ENCODE measurements at places on chromosomes 16 and 17.
A peak's percentile ranks its signal among the peaks of the same experiment; 100 is the strongest.

- DNase-seq = no peak
These were observed 66.8 kb upstream of the GAS7 start for GRCh38 chr17:10265100-10265810.

DNA sequence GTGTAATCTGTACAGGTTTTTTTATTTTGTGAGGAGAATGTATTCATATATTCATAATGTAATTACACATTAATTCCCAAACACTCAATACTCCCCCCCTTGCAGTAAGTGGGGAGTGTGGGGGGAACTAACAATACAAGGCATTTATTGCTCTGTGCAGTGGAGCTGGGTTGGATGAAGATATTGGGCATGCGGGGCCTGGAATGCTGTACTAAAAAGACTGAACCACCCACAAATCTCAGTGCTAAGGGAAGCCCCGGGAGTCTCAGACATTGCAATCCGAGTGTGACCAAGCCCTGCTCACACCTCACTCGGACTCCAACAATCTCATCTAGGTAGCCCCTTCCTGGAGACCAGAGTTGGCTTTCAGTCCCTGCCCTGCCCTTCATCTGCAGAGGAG, 6.0 kb downstream of the PLLP start:
- no peak for DNase-seq

- no peak for DNase-seq
These were observed 30.6 kb downstream of the ZNF750 start for GRCh38 chr17:82808921-82809905.

DNA sequence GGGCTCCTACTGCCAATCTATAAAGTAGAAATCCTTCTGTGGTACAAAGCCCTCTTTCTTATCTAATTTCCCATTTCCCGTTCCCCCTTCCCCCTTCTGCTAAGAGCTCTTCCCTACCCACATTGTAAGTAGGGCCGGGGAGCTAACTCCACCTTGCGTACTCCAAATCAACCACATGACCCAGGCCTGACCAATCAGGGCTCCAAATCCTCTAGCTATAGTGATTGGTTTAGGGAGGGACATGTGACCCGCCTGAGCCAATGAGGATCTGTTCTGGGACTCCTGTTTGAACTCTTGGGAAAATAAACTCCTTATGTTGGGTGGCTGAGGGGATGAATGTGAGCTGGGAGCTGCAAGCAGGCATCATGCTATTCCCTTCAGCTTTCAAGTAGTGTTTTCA, 40.9 kb upstream of the MEOX1 start:
- DNase-seq = no peak

DNA sequence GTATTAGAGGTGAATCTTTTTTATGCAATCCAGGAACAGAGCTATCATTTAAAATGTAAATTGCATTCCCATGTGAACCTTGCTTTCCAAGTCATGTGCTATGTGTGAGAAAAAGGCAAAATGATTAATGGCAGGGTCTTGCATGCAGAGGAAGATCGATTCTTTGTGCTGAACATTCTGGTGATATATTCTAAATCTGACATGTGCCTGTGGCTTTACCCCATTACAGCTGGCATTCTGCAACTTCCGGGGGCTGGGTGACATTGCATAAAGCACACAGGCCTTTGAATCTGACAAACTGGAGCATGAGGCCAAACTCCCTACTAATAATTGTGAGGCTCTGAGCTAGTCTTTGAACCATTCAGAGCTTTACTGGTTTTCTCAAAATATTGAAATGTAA, 1449.7 kb downstream of the CDH8 start:
- no peak for DNase-seq

- DNase-seq = no peak
These were observed 1.4 kb upstream of the TSPOAP1 start for GRCh38 chr17:58329810-58330537.

GRCh38 chr16:12535535-12536411, 267.9 kb downstream of the CPPED1 start:
- peak; percentile 43 for DNase-seq

- no peak for DNase-seq
These were observed 21.8 kb downstream of the NAA60 start for GRCh38 chr16:3465301-3465700.

GRCh38 chr17:8021565-8022359, 17.1 kb upstream of the ALOX15B start:
- no peak for DNase-seq

DNA sequence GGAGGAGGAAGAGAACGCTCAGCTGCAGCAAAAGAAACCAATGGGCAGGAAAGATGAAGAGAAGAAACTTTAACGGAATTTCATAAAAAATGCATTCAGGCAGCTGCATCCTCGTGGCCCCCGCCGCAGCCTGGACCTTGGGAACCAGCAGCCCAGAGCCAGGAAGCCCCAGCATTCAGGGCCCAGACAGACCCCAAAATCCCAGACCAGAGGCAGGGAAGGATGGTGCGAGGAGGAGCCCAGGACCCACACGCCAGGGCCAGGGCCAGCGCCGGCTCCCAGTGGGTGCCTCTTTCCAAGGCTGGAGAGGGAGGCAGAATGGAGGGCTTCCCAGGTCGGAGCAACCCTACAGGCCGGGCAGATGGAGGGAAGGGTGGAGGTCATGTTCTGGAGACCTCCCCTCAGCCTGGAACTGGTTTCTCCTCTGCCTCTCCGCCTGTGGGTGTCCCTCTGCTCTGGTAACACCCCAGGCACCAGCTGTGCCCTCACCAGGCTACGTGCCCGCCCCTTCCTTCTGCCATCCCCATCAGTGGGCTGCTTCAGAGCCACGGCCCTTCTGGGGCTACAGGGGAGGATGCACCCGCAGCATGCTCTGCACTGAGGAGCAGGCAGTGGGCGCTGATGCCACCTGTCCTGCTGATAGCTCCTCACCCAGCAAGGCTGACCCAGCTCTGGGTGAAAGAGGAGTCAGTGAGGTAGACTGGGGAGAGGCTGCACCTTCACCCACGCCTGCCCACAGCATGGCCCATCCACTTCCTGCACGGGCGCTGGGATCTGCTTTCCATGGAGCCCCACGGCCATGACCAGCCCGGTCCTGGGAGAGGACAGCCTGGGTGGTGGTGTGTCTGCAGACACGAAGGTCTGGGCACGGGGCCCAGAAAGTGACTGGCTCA, 1.2 kb upstream of the MIF4GD start:
- DNase-seq = no peak

- no peak for DNase-seq
These were observed 86.7 kb downstream of the ZFHX3 start for GRCh38 chr16:72961115-72961832.

DNA sequence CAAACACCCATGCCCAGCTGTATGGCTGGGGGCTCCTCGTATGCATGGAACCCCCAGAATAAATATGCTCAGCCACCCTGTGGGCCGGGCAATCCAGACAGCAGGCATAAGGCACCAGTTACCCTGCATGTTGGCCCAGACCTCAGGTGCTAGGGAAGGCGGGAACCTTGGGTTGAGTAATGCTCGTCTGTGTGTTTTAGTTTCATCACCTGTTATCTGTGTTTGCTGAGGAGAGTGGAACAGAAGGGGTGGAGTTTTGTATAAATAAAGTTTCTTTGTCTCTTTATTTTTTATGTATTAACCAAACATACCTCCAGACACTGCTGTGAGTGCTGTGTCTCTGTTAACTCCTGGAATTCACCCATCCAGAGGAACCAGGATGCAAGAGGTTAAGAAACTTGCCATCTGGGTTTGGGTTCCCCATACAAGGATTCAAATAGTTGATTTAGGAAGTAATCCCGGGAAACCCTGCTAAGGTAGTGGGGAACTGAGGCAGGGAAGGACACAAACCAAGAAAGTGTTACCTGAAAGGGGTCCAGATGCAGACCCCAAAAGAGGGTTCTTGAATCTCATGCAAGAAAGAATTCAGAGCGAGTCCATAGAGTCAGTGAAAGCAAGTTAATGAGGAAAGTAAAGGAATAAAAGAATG, 37.4 kb upstream of the IL21R start:
- DNase-seq = no peak

- DNase-seq = no peak
These were observed 2.1 kb downstream of the IRX5 start for GRCh38 chr16:54932737-54933254.

- no peak for DNase-seq
These were observed 329.6 kb downstream of the SNX29 start for GRCh38 chr16:12305847-12306801.

DNA sequence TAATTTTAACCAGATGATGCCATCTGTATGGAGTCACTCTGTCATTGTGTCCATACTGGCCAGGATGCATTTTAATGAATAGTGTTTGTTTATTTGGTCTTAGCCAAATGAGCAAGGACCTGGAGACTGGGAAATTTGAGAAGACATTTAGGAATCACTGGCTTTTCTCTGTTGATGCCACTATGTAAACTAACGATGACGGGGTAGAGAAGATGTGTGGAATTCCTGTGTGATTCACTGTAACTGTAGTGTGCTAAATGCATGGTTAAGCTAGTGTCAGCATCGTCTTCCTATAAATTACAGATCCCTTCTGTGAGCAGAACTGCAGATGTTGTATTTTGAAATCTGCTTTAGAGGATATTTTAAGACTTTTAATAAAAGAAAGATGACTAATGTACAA, 66.6 kb downstream of the NOS2 start:
- no peak for DNase-seq

DNA sequence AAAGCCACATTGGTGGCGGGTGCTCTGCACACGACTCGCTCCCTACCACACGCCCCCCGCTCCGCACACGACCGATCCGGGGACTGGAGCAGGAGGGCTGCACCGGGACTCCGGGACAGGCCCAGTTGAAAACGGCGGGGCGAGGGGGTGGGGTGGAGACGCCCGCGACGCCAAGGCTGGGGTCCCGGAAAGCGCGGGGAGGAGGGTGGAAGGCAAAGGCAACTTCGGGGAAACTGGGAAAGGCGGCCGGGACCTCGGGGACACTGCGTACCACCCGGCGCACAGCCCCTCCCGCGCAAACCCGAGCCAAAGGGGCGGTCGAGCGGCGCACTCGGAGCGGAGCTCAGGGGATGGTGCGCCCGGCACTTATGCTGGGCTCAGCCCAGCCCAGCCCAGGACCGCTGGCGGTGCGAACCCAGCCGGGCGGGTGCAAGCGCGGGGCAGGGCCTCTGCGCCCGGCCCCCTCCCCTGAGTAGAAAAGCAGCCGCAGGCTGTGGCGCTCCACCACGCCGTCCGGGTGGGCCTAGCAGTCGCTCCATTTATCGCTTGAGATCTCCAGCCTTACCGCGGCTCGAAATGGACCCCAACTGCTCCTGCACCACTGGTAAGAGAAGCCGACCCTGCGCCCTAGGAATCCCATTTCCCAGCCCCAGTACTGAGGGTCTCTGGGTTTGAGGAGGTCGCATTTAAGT, at the start of gene MT1M:
Gene MT1M (plus strand): TSS at position 504 of the 692 bp plus-strand sequence. CDS start 73 bp downstream, at position 577.
- DNase-seq = no peak

DNA sequence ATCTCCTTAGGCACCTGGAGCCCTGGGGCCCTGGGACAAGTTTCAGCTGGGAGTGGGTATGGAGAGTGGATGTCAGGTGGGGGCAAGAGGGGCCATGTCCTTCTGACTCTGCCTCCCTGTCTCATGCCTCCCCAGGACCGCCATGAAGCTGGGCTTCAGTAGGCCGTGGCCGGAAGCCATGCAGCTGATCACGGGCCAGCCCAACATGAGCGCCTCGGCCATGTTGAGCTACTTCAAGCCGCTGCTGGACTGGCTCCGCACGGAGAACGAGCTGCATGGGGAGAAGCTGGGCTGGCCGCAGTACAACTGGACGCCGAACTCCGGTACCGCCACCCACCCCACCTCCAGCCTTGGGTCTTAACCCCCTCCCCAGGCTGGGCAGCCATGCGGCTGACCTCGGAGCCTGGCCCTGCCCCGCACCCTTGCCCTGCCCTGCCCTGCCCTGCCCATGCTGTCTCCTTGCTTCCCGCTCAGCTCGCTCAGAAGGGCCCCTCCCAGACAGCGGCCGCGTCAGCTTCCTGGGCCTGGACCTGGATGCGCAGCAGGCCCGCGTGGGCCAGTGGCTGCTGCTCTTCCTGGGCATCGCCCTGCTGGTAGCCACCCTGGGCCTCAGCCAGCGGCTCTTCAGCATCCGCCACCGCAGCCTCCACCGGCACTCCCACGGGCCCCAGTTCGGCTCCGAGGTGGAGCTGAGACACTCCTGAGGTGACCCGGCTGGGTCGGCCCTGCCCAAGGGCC, 20.0 kb downstream of the ACE start:
- DNase-seq = no peak

DNA sequence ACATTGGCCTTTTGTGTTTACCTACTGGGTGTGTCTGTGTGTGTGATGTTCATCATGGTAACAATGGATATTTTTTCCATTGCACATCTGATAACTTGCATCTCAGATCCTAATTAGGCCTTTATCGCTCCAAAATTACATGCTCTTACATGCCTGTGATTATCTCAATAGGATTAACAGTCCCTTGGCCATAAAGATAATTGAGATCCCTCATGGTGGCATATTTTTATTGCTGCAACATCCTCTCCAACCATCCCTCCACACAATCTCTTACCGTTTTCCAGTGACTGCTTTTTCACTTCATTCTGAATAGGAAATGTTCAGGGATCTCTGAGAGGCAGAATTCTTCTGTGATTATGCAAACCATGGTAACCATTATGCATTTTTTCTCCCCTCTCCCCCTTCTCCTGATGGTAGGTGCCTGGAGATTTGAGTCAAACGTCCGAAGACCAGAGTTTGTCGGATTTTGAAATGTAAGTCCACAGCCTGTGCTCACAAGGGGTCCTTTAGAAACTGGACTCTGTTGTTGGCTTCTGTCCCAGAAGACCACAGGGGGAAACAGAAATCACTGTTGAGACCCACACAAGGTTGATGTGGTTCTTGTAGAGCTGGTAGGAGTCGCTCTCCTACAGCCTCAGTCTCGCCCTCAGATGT, 405.5 kb downstream of the CPPED1 start:
- DNase-seq = no peak

- DNase-seq = peak; percentile 42
These were observed 65.9 kb downstream of the EMP2 start for GRCh38 chr16:10514369-10515055.

DNA sequence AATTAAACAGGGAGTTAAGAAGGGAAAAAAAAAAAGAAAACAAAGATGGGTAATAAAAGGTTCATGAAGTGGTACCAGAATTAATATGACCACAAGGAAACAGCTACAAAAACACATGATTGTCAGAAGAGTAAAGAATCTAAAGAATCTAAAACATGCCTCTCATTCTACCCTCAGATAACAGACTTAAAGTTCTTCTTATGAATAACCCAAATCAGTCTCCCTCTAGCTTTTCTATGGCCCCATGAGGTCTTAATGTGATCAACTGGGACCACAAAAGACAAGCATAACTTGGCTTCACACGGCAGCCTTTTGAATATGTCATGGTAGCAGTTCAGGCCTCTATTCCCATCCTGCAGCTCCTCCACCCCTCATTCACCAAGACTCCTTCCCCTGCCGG, 6.9 kb downstream of the MYH10 start:
- no peak for DNase-seq

DNA sequence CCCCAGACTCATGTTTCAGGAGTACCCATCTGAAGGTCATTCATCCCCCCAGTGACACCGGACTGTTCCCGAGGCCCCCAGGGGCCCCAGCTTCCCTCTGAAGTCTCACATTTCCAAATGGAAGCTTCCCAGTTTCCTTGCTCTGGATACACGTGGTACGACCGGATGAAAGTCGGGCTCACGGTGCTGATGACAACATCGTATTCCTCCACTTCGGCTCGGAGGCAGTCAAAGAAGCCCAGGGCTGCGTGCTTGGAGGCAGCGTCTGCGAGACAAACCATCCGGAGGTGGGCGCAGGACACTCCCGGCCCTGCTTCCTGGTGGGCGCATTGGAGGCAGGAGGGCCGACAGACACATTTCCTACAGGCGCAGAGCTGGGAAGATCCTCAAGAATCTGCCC, 18.7 kb downstream of the DHRS7C start:
- DNase-seq = no peak

GRCh38 chr17:51546114-51546513, 285.8 kb downstream of the UTP18 start:
- DNase-seq = no peak

Measured in stimulated activated CD4-positive, alpha-beta T cell treated with anti-CD3 and anti-CD28 coated beads, Interleukin-12 subunit alpha, Interleukin-12 subunit beta, amount 100 ng/mL, for 48 hours (primary cell).